ENCODE measurements at places on chromosomes 7 and 10.

GRCh38 chr7:93202594-93203250 is 23.5 kb downstream of the HEPACAM2 start:
- DNase-seq: no peak

GRCh38 chr10:22611425-22612115 is 102.8 kb downstream of the PIP4K2A start:
- DNase-seq: peak; percentile 51

GRCh38 chr7:126720232-126720631 is 532.5 kb downstream of the GRM8 start:
- DNase-seq: no peak

GRCh38 chr10:101867931-101868330 is 24.3 kb upstream of the KCNIP2 start:
- DNase-seq: no peak

- DNase-seq: no peak
Observed at GRCh38 chr10:102342458-102342857, 53.0 kb upstream of the NFKB2 start.

DNA sequence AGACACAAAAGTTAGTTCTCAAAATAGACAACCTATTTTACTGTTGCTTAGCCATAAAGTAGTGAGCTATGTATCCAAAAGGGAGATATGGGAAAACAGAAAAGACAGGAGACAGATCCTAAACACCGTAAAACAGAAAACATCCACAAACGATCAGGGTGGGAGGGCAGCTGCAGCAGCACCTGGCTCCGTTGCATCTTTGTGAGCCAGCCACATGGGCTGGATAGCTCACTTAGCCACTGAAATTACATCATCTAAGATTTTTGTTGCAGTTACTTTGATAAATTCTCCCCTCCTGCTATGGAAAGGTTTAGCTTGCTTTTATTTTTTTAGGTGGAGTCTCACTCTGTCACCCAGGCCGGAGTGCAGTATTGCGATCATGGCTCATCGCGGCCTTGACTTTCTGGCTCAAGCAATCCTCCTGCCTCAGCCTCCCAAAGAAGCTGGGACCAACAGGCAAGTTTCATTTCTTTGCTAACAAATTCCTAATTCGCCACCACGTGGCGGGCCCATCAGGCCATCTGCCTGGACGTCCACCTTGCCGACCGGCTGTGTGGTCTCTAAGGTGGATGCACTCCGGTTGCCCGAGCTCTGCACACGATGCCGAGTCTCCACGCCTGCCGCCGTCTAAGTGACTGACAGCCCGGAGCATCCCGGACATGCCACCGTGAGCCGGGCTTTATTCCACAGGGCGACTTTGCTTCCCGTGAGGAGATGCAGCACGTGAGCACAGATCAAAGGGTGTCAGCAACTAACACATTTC is 159.8 kb downstream of the DIP2C start:
- no peak for DNase-seq

DNA sequence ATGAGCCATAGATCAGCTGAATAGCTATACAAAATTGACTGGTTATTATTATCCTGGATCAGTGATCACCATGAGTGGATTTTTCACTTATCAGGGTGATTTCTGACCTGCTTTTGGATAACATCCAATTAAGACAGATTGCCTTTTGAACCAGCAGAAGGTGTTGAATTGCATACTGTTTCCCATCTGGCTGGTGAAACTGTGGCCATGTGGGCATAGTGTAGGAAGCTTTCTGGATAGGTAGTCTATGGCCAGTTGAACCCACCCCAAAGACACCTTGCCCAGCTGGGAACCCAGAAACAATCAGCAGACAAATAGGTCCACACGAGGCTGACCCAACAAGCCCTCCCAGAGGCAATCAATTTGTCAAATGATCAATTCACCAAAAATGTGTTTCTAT is 29.3 kb downstream of the DNAJC12 start:
- DNase-seq: no peak

DNA sequence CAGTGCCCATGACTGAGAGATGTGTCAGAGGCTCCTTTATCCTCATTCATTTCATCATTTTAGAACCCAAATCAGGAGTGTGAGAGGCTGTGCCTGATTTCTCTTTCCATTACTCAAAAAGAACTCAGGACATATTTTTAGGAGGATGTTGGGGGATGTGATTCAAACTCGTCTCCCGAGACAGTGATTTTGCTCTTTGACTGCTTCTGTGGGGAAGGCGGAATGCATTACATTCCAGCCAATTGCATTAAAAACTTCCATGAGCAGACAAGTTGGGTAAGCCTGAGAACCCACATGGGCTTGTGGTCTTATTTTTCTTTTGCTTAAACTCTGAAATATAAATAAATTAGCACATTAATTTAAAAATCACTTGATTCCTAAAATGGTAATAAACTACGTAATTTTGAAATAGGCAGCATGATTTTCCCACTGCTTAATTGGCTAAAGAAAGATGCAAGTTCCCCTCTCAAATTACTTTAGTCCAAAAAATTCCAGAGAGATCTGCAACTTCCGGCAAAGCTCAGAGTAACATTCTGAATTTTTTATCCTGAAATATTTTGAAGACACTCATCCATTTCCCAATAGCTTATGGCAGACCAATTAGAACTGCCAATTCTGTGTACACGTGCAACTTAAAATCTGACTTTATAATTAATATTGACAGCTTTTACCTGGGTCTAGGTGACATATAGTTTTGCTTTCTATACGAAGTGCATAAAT is 185.6 kb downstream of the C7orf25 start:
- DNase-seq: no peak

GRCh38 chr7:88358526-88358838 is 51.8 kb upstream of the STEAP4 start:
- no peak for DNase-seq

GRCh38 chr10:22618078-22618785 is 96.1 kb downstream of the PIP4K2A start:
- no peak for DNase-seq

- DNase-seq: no peak
Observed at GRCh38 chr10:66228887-66229286, 696.9 kb upstream of the LRRTM3 start.

- no peak for DNase-seq
Observed at GRCh38 chr7:40009301-40009700, 59.2 kb downstream of the CDK13 start.

- DNase-seq: no peak
Observed at GRCh38 chr10:124652701-124653100, 91.5 kb downstream of the FAM53B start.

DNA sequence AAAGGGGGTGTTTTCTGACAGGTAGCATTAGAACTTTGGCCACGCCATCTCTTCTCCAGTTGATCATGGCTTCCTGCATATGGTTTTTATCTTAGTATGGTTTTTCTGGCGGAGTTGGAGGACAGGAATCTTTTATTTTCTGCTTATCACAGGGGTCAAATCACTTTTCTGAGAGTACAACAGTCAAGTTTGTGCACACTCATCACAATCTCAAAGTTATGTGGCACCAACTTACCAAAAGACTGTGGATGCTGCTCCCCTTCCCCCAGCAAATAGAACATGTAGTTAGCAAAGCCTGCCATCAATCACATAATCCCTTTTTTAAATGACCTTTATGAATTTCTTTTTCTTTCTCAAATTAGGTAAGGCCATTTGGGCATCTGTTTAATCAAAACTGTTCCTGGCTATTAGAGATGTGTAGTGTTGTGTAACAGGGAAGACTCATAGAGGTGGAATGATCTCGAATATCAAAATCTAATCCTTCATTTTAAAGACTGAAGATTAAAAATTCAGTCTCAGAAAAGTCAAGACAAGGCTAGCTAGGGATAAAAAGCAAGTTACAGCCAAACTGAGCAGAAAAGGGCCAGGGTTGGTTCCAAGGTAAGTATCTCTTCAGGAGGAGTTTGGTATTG is 3.8 kb upstream of the CH25H start:
- no peak for DNase-seq

DNA sequence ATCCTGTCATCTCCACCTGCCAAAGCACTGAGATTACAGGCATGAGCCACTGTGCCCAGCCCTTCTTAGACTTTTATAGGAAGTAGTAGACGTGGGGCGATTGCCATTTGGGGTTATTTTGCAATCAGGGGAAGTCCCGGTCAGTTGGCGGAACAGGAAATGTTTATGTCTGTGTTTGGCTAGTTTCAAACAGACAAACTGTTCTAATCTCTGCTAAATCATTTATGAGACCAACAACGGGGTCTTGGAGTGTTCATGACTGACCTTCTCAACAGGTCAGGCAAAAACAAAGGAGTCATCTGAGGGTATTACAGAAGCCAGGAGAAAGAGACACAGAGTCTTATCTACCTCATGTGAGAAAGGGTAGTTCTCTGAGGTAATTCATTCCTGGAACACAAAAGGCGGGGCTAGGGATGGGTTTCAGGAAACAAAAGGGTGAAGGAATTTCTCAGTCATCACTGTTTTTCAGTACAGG is 6.6 kb upstream of the TPK1 start:
- no peak for DNase-seq

- no peak for DNase-seq
Observed at GRCh38 chr7:73960548-73960947, 67.4 kb upstream of the ELN start.

DNA sequence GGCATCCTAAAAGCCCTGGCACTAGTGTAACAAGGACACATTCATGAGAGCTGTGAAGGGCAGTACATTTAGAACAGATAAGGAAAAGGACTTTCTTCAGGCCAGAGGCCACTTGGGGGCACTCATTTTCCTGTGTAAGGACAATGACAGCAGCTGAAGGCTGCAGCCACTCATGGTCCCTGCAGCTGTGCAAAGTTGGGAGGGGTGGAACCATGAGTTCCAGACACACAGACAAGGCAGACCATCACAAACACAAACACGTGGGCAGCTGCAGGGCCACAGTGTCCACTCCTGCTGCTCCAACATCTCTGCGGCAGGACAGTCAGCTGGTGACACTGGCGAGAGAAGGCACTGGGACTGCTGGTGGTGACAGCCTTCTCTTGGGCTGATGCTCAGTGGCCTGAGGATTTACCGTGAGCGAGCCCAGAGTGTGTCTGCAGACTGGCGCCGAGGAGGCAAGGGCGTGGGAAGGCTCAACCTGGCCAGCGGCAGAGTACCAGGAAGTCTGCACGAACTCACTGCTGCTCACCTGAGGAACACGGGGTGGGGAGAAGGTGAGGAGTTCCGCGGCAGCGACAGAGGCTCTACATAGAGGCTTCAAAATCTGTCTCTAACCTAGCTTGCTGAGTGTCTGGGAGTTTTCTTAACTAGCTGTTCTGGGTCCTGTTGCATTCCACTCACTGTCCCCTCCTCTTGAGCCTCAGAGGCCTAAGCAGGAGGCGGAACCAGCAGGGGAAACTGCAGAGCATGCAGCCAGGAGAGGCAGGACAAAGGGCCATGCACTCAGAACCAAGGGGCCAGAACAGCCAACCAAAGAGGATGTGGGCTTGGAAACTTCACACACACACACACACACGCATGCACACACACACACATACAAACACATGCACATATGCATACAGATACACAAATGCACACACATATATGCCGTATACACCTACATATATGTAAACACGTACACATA is 76.5 kb upstream of the DDC start:
- DNase-seq: no peak

- no peak for DNase-seq
Observed at GRCh38 chr7:103382032-103382402, 34.6 kb downstream of the PSMC2 start.

- no peak for DNase-seq
Observed at GRCh38 chr7:94525923-94526322, 16.3 kb downstream of the CASD1 start.

DNA sequence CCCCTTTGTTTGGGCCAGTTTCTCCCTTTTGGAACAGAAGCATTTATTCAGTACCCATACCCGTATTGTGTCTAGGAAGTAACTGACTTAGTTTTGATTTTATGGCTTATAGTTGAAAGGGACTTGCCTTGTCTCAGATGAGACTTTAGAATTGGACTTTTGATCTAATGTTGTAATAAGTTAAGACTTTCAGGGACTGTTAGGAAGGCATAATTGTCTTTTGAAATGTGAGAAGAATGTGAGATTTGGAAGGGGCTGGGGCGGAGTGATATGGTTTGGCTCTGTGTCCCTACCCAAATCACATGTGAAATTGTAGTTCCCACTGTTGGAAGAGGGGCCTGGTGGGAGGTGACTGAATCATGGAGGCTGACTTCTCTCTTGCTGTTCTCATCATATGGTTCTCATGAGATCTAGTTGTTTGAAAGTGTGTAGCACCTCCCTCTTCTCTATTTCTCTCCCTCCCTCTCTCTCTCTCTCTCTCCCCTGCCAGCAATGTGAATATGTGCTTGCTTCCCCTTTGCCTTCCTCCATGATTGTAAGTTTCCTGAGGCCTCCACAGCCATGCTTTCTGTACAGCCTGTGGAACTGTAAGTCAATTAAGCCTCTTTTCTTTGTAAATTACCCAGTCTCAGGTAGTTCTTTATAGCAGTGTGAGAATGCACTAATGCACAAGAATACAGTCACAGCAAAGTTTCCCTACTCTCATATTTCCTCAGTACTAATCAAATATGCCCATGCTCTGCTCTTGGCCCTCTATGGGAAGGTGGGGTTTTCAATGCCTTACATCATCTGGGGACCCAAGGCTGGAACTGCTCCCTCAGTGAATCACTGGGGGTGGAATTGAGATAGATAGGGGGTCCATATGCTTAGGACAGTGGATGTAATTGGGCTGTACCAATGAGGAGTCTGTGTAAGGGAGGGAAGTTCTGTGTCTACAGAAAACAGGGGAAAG is 17.2 kb upstream of the AKR1C1 start:
- no peak for DNase-seq

- no peak for DNase-seq
Observed at GRCh38 chr7:37196676-37197075, 252.0 kb downstream of the ELMO1 start.

DNA sequence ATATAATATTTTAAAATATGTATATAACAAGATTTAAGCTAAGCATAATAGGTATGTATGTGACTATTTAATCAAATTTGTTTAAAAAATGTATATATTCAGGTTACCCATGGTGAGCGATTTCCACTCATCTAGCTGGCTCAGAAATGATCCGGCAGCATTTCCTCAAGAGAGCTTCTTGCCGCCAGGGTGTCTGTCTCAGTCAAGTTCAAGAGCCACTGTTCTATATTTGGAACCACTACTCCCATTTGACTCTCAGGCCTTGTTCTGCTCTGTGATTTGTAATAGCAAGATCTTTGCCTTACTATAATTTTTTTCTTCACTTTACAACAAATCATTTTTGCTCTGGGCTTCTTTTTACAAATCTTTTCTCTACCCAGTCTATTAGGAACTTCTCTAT is 48.7 kb upstream of the CNTNAP2 start:
- DNase-seq: no peak

Data from activated CD4-positive, CD25-positive, alpha-beta regulatory T cell treated with anti-CD3 and anti-CD28 coated beads, Interleukin-2, amount 50 U/mL, for 16 hours (primary cell).